ENCODE measurements at places on chromosomes 13 and 19.

- DNase-seq: no peak
These were observed 163.5 kb upstream of the TUBA3C start for GRCh38 chr13:19345158-19345557.

DNA sequence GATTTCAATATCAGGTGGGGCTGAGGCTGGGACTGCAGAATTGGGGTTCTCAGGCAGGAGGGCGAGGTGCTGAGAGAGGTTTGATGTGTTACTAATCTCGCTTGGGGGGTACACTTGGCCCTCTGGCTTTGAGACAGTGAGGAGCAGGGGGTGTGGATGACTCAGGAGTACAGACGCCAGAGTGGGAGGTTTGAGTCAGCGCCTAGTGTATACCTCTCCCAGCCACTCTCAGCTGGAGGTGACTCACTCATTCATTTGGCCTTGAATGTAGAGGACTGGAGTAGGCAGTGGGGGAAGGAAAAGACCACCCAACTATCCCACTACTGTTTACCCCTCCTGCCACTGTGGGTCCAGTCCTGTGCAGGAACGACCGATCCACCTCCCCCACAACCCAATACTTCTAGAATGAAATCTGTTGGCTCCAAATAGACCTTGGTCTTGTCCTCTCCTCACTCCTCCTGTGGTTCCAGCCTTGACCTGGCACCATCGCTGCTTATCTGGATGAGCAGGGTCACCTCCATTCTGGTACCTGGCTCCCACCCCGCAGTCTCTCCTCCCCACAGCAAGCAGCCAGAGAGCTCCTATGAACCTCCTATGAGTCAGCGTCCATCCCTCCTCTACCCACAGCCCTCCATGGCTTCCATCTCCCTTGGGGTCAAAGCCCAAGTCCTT lies 20.1 kb upstream of the ZNRF4 start:
- no peak for DNase-seq

DNA sequence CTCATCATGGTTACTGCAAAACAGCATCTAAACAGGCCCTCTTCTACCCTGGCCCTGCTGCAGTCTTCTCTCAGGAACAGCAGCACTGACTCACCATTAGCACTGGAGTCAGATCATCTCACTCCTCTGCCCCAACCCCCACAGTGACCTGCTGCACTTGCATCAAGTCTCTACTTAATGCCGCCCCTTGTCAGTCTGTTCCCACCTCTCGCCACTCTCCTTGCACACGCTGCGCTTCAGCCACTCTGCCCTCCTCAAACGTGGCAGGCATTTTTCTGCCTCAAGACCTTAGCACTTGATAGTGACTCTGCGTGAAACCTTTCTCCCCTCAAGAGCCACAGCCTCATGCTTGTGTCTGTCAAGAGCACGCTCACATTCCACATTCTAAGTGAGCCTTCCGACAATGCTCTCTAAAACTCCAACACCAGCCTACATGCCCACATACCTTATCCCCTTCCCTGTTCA lies 22.1 kb downstream of the MIPEP start:
- no peak for DNase-seq

GRCh38 chr19:54523403-54523802 lies 20.8 kb downstream of the LAIR2 start:
- DNase-seq: no peak

DNA sequence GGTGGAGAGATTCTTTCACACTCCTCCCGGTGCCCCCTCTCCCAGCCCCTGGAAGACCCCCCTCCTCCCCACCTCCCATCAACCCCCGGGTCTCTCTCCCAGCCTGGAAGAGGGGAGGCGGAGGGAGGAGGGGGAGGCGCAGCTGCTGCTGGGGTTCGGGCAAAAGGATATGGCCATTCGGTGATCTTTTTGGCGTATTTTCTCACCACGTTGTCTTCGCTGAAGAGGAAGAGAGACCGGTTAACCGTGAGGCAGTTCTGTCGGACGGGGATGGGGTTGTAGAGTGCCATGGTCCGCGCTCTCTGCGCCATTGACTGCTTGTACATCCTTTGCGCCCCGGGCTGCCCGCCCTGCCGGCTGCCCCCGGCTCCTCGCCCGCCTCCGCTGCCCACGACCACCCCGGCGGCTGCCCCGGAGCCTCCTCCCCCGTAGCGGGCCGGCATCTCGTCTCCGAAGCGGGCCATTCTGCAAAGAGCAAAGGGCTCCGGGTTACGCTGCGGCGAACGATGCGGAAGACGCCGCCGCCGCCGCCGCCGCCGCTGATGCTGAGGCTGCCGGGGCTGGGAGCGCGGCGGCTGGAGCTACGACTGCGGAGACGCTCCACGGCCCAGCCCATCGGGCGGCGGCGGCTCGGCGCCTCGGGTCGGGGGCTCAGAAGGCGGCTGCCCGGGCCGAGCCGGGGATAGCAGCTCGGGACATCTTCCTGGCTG lies 363 bp downstream of the CACNA1A start:
- no peak for DNase-seq

DNA sequence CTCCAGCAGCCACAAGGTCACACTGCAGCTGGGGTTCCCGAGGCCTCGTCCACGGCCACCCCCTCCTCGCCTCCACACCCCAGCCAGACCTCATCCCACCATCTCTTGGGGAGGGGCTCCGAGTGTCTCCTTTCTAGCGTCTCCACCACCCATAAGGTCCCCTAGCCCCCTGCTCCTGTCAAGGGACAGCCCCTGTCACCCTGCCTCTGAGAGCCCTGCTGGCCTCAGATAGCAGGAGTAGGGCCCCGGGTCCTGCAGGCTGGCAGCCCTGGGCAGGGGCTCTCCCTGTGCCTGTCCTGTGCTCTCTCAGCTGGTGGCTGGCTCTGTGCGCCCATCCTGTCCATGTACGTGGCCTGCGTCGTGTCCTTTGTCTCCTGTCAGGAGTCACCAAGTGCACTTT lies 17.0 kb downstream of the COMP start:
- DNase-seq: no peak

DNA sequence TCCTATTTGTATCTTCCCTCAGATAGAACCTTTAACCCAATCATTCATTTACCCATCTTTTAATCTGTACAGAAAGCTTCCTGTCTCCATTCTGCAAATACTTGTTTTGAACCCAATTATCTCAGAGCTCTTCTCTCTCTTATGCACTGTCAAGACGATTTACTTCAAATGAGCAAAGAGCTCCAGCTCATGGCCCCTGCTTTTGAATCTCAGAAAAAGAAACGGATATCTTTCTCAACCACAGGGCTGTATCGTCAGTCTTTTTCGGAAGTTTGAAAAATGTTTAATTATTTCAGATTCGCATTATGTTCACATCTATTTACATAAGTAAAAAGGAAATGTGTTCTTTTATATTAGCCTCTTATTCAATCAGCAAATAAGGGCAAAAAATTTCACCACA lies 322.7 kb upstream of the NBEA start:
- no peak for DNase-seq

DNA sequence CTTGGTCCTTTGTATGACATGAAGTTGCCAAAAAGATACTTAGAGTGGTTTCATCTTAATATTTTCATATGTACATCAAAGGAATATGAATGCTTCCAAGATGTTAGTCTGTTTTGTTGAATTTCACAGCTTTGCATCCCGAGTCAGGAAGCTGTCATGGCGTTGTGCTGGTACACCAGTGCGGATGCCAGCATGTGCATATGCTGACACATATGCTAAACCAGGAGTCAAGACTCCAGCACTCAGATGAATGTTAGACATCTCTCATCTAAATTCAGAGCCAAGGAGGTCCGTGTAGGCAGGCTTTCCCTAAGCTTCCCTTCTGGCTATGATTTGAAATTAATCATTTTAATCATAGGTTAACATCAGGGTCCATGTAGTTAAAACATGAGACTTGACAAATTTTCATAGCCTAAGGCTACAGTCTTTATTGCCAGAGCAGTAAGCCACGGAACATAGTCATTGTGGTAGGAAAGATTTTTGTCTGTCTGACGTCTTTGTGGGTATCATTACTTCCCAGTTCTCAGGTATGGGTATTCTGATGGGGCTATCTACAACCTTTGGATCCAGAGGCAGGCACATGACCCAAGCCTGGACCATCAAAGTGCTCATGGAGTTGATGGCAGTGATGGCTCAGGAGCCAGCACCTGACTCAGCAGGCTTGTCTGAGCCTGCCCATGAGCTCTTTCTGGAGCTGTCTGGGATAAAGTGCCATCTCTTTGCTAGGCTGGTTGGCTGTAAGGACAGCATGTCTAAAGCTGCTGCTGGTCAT lies 246.1 kb downstream of the KCNRG start:
- DNase-seq: no peak

DNA sequence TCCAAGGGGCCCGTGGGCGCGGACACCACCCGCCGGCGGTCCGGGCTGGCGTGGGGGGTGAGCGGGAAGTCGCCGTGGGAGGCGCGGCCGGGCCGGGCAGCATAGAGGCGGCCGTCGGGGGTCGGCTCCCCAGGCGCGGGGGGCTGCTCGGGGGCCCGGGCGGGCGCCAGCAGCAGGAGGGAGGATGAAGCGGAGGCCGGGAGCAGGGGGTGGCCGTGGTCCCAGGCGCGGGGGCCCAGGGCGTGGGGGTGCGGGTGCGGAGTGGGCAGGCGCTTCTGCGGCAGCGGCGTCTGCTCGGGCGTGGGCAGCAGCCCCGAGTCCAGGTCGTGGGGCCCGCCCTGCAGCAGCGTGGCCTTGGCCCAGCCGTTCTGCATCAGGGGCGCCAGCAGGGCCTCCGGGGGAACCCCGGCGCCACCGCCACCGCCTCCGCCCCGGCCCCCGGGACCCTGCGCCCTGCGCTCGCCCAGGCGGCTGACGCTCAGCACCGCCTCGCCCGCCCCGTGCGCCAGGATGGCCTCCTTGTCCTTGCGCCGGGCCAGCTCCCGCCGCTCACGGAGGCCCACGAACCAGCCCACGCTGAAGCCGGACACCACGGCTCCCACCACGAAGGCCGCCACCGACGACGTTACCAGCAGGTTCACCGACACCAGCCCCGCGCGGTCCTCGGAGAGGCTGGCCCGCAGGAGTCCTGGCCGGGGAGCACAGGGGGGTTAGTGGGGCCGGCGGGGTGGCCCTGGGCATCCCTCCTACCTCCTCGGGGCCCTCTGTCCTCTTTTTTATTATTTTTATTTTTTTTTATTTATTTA lies 4.2 kb upstream of the LRG1 start:
- DNase-seq: no peak

DNA sequence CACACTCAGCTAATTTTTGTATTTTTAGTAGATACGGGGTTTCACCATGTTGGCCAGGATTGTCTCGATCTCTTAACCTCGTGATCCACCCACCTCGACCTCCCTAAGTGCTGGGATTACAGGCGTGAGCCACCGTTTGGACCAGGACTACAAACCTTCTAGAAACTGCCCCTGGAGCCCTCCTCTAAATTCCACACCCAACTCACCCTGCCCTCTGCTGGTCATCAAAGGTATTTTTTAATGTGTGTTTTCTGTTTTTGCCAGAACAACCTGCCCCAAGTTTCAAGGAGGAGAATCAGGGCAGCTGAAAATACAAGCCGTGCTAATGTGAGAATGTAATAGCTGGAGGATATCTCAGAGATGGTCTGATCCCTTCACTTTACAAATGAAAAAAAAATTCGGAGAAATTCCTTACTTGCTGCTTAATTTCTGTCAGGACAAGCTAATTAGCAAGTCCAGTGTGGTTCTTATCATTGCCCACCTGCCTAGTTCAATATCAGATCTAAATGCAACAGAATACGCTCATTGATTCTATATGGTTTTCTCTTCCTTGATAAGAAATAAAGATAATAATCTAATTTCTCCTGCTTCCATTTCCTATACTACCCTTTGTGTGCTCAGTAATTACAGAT lies 4.1 kb downstream of the ATP8A2 start:
- no peak for DNase-seq

DNA sequence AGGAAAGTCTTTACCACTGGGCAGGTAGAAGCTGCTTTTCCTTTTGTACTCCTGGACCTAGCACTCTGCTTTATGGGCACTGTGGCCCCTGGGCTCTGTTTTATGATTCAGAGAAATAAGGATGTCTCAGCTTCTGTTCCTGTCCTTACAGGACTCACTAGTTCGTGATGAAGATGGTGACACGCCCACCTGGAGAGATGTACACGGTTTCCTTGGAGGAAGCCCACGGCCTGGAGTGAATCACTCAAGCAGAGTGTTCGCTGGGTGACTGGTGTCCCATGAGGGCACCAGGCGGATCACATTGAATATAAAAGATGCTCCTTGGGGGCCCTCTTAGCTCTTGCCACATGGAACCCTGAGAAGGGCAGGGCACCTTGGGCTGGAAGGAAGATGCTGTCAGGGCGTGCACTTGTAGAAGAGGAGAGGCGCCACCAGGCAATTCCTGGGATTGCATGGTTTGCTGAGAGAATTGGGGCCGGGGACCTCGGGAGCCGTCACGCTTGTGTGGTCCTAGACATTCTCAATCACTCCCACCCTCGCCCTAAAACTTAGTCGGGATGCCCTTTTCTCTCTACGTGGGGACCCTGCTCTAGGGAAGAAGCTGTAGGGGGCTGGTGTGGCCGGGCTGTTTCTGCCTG lies 202.6 kb downstream of the TSHZ3 start:
- DNase-seq: no peak

DNA sequence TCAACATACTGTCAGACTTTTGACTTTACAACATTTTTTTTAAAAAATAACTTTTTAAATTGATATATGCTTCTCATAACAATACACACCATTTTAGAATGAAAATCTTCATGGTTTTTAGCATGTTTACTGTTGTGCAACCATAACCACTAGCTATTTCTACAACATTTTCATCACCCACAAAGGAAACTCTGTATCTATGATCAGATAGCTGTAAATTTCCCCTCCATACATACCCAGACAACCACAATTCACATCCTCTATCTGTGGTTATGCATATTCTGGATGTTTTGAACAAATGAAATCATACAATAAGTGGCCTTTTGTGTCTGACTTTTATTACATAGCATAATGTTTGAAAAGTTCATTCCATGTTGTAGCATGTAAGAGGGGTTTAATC lies 1666.0 kb downstream of the EFNB2 start:
- no peak for DNase-seq

DNA sequence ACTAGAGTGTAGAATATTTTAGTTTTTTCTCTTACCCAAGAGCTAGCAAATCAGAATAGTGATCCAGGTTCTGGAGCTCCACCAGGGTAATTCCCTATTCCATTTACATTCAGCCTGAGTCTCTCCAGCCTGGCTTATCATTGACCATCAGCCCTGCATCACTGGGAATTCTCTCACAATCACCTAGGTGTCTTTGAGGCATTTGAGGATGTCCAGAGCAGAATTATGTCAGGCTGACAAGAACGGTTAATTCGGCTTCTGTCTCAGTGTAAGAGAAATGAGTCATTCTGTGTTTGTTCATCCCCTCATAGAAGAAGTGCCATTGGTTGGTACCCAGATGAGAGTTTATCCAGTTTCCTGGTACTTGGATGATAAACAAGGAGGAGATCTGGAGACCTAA lies 180.5 kb downstream of the ZNF737 start:
- DNase-seq: no peak

- DNase-seq: no peak
These were observed 281.3 kb downstream of the KLF5 start for GRCh38 chr13:73340069-73340468.

DNA sequence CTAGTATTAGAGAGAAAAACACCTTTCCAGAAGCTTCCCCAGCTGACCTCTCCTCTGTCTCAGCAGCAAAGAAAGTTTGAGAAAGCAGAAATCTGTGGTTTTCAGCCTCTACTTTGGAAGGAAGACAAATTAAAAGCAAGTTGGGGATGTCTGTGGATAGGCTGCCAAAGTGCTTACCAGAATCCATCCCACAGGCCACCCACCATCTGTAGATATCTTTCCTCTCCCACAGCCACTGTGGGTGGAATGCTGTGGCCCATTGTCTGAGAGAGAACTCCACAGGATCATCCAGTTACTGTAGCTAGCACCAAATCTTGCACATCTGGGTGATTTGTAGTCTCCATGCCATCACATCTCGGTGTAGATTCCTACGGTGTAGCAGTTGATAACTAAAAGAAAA lies 133.5 kb downstream of the DNAJC15 start:
- DNase-seq: no peak
